NCI-H1092 (cell line): ENCODE measurements at places on chromosomes 13 and 19.

GRCh38 chr19:12647490-12648071 is 19.0 kb downstream of the MAN2B1 start:
- DNase-seq = peak; percentile 26

DNA sequence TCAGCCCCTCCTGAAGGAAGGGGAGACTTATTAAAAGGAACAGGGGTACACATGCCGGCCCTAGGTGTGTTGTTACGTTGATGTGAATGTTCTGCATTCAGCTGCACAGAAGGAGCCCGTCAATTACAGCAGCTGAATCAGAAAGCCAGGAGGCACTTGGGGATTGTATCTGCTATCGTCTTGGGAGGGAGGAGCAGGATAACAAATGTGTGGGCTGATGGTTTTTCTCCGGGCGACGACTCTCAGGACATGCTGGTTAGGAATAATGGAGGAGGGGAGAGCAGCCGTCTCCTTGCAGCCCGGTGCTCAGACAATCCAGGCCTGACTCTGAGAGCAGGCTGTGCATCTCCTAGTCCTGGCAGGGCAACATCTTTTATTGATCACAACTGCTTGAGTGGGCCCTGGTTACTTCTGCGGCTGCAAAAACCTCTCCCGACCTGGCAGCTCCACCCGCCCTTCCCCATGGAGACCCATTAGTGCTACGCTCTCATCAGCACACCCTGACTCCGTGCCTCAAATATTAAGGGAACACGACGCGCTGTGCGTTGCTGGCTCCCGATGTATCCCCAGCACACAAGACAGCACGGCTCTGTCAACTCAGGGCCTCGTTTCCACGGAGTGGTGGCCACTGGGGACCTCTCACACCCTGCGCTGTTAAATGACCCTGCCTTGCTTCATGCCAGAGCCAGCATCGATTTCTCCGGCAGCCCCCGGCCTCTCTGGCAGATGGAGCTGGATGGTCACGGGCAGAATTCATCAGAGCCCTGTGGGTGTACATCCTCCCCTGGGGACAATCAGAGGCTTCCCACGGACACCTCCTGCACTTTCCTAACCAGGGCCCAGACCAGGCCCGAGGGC is 25.3 kb downstream of the PEPD start:
- DNase-seq = no peak

DNA sequence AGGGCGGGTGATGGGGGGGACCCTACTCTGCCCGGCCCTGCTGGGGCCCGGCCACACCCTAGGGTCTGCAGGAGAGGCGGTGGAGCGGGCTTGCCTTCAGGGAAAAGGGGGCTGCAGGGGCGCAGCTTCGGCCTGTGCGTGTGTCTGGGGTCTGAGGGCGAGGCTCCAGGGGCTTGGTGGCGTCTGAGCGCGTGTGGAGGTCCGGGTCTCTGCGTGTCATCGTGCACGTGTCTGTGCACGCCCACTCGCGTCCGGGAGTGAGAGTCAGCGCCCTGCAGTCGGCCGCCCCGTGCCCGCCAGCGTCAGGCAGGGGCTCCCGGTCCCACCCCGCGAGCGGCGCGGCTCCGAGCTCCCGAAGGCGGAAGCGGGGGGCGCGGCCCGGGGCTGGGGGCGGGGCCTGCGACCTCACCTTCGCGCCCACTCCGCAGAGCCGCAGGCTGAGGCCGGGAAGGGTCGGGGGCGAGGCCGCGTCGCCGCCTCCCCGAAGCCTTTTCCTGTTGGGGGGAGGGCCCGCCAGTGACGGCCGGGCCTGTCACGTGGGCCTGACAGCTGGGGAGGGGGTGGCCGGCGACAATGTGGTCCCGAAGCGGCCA is at the start of gene ARHGAP45:
Gene ARHGAP45 (plus strand): TSS at position 420 of the 593 bp plus-strand sequence. CDS start 239 bp downstream, outside the sequence.
- no peak for DNase-seq

GRCh38 chr13:45048890-45049407 is 59.6 kb downstream of the GPALPP1 start:
- no peak for DNase-seq

GRCh38 chr19:45825917-45826893 is 11.1 kb upstream of the RSPH6A start:
- DNase-seq = no peak

DNA sequence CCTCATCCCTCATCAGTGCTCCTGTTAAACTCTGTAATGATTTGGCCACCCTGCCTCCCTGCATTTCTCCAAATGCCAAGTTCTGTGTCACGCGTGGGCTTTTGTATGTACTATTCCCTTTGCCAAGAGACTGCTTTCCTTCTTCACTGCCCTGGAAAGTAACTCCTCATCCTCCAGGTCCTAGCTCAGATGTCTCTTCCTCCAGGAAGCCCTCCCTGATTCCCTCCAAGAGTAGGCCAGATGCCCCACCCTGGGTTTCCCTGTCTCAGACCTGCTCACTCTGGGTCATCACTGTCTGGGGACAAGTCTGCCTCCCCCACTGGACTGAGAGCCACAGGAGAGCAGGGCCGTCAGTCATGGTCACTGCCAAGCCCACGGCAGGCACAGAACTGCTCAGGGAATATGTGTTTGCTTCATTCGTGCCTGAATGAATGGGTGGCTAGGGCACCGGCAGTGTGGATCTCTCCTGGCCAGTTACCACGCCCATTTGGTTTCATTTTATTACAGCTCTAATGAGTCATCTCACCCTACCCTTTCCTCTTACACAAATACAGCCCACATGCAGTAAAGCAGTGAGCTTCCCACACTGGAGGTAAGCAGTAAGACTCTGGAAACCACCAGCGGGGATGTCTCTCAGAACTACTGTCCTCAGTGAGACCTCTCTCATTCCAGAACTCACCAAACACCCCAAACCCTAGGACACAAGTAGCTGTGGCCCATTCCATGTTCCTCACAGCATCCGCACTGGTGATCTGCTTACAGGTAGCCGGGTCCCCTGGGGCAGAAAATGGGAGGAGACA is 12.1 kb upstream of the GPR4 start:
- DNase-seq = no peak

GRCh38 chr19:46635920-46636761 is at the start of gene GNG8:
GNG8 (minus strand) TSS chr19:46636202; CDS start chr19:46634682, 1,520 bp downstream.
- DNase-seq = no peak

DNA sequence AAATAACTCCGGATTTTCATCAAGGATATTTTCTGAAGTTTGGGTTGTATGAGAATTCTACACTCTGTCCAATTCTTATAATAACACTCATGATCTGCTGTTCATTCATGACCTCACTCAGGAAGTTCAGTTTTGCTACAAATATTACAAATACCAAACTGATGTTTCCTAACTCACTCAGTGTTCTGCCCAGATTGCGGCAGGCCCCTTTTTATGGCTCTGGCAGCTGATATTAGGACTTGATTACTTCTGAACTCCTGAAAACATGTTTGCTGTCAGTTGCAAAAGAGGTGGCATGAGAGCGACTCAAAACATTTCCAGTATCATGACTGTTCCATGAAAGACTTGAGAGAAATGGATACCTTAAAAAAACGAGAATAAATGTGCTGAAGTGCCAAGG is 188.0 kb downstream of the RGCC start:
- DNase-seq = no peak

- DNase-seq = no peak
Measured at GRCh38 chr13:24718192-24718965, 38.2 kb downstream of the ATP12A start.

DNA sequence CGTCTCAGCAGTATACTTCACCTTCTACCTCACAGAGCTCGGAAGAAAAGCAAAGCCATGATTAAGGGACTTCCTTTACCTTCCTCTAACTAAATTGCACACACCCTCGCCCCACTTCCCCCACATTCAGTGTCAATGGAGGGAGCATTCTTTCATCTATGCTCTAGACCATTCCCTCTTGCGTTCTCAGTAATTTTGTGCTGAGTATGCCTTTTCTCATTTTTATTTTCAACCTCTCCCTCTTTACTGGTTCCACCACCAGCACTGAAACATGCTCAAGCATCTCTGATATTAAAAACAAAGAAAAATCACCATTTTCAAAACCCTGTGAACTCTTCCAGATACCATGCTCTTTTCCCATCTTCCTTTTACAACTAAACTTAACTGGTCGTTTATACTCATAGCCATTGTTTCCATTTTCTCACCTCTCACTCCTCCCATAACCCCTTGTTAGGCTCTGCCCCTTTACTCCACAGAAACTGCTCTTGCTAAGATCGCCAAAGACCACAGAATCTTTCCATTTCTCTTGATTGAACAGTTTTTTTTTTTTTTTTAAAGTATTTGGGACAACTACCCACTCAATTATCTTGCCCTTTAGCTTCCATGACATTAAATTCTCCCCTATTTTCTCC is 32.4 kb downstream of the SERPINE3 start:
- no peak for DNase-seq

- DNase-seq = no peak
Measured at GRCh38 chr19:47518139-47518538, 3.3 kb upstream of the NAPA start.

- DNase-seq = peak; percentile 92
Measured at GRCh38 chr19:48539503-48540096, 12.4 kb upstream of the SULT2B1 start.

- DNase-seq = no peak
Measured at GRCh38 chr19:15631817-15632216, 8.9 kb upstream of the CYP4F3 start.

DNA sequence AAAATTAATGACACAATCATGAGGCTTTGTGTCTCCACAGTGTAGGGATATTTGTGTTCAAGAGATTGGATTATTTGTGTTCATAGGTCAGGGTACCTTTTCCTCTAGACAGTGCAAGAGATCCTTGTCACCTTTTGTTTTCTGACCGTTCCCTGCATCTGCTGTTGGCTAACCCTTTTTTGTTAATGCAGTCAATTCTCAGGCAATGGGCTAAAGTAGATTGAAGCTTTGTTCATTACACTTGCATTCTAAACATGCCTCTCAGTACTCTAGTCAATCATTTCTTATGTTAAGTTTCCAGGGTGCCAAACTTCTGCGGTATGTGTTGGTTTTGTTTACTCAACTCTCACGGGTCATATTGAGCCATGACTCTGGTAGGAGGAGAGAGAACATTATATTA is 1.8 kb upstream of the MED4 start:
- no peak for DNase-seq

- no peak for DNase-seq
Measured at GRCh38 chr19:15433519-15434069, 14.8 kb upstream of the AKAP8L start.

DNA sequence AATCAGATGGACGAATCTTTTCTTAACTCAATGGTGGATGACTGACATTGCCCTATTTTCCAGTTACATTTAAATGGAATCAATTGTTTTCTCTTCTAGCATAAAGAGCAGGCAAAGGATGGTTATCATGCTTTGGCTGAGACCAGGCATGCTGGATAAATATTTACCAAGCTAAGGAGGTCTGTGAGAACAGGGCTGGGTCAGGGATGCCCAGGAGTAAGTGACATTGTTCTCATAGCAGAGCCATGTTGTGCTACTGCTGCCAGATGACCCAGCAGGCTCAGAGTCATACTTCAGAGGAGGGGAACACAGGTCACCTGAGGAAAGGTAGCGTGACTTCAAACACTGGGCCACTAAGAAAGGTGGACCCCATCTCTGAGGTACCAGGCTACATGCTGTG is 116.0 kb upstream of the RNF113B start:
- DNase-seq = no peak

GRCh38 chr13:51525567-51526167 is 58.6 kb upstream of the WDFY2 start:
- DNase-seq = no peak

DNA sequence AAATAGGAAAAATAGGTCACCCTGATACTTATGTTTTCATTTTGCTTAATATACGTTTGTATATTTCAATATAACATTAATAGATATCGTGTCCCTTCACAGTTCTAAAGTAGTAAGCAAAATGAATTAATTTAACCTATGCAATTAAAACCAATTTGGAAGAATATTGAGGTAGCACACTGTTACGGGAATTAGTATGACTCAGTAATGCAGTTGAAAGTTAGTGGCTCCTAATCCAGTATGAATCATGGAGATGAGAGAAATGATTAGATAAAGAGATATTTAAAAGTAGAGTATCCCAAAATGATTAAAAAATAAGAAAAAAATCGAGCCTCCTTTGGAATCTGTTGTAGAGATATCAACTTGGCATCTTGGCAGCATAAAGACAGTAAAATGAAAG is 177.0 kb upstream of the SLITRK6 start:
- DNase-seq = no peak

GRCh38 chr19:38210458-38210987 is 13.5 kb downstream of the DPF1 start:
- peak; percentile 47 for DNase-seq

- no peak for DNase-seq
Measured at GRCh38 chr19:11361771-11362731, 6.8 kb downstream of the PLPPR2 start.

- no peak for DNase-seq
Measured at GRCh38 chr13:95019886-95020285, 281.4 kb downstream of the ABCC4 start.

- DNase-seq = peak; percentile 59
Measured at GRCh38 chr19:5057860-5058259, 88.9 kb downstream of the KDM4B start.

DNA sequence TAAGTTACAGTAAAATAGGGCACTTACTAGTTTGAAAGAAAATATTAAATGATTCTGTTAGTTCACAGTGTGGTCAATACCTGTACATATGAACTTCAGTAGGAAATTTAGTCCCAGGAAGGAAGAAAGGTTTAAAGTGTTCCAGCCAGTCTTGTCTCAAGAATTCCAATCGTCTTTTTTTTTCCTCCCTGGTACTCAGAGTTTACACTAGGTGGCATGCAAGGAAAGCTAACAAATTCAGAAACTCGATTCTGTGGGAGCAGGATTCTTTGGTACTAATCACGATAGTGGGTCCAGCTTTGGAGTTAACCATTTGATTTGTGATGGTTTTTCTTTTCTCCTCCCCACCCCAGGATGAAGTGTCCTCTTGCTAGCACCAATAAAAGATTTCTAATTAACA is 43.6 kb downstream of the POLR1D start:
- DNase-seq = no peak

GRCh38 chr13:95385798-95386197 is 84.5 kb upstream of the ABCC4 start:
- DNase-seq = no peak

GRCh38 chr13:46682015-46682414 is 114.9 kb downstream of the ESD start:
- no peak for DNase-seq

DNA sequence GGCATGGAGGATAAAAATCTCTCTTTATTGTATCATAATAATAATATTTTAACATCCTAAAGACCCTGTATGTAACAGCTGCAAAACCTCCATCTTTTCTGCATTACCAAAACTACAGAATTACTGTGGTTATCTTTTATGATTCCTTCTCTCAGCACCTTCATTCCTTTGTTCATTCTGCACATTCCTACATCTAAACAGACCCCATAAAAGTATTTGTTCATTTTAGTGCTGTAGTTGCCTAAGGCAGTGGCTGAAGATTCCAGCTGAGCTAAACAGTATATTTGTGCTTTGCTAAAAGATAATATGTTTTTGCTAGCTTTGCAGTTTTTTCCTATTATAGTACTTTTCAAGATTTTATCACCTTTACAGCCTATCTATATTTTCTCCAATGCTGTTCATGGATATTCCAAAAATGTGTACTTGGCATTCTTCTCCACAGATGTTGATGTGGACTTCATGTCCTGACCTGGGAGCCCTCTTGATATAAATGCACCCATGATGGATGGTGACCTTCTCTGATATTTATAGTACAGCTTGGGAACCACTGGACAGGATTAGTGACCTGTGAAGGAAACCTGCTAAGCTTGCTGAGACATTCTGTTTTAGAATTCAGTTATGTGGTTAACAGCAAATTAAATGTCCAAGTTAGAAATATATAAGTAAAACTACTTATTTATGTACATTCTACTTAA is 2832.9 kb upstream of the PCDH20 start:
- no peak for DNase-seq

- no peak for DNase-seq
Measured at GRCh38 chr13:110802260-110802659, 88.8 kb downstream of the ING1 start.
